ENCODE measurements at places on chromosomes 16 and 17.
A peak's percentile ranks its signal among the peaks of the same experiment; 100 is the strongest.

GRCh38 chr16:50859628-50860360 lies 117.9 kb downstream of the CYLD start:
- no peak for DNase-seq

DNA sequence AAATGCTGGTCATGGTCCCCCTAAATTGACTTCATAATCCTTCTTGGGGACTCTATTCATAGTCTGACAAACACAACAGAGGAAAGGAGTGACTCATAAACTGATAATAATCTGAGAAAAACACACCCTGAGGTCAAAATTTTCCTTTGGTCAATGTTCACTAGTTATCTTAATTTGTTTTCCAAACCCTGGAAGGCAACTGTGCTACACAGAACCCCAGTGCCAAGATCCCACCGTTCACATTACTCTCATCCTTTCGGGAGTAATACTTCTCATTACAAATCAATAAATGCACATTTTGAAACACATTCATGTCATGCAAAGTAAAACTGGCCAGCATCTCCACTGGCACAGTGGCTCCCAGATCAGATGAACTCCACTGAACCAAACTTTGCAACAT lies 23.2 kb downstream of the COIL start:
- no peak for DNase-seq

DNA sequence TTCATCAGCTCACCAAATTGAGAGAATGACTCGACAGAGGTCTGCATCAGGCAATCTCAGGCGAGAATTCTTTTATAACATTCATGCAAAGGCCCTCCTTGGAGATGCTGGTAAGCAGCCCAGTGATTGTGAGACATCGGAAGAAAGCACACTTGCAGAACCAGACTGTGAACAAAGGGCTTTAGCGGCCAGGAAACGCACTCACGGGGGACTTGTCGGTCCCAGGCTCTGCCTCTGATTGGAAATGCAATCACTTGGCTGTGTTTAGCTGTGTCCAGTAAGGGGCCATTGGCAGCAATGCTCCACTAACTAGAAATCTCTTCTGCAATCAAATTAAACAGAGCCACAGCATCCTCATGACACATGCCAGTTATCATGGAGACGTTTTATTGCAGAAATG lies 226.7 kb upstream of the CDH13 start:
- DNase-seq, result no peak

GRCh38 chr16:3036726-3037315 lies at the start of gene BICDL2:
Gene BICDL2, minus strand, starts transcription at chr16:3036944. Its CDS starts 1,448 bp downstream, at chr16:3035496.
- no peak for DNase-seq

GRCh38 chr17:17784657-17785267 lies 52.0 kb downstream of the SREBF1 start:
- DNase-seq, result peak; percentile 43

DNA sequence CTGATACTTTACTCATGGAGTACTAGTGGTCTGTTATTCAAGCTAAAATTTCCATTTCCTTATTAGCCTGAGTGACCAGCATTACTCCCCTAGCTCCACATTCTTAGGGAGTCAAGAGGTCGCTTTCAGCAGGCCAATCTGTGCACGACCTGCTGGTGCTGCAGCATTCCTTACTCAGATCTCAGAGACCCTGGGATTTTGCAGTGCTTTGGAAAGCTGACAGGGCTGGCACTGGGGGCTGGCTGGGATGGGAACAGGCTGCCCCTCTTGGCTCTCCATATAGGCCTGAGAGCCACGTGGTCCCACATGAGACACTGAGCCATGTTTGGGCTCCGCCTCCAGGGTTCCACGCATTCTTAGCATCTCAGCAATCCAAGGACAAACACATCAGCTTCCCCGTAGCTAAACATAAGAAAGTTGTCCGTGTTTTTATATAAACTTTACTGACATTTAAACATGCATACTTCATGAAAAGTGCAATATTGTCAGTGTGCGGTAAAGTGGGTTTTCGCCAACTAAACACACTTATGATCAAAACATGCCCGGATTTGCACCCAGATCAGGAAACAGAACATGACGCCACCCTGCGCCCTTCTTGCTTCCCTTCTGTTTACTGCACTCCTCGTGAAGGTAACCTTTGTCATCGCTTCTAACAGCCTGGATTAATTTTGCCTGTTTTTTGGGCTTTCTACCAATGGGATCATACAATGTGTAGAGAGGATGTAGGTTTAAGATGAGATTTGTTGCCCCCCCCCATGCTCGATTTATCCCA lies 254.5 kb upstream of the CACNG5 start:
- DNase-seq, result no peak

DNA sequence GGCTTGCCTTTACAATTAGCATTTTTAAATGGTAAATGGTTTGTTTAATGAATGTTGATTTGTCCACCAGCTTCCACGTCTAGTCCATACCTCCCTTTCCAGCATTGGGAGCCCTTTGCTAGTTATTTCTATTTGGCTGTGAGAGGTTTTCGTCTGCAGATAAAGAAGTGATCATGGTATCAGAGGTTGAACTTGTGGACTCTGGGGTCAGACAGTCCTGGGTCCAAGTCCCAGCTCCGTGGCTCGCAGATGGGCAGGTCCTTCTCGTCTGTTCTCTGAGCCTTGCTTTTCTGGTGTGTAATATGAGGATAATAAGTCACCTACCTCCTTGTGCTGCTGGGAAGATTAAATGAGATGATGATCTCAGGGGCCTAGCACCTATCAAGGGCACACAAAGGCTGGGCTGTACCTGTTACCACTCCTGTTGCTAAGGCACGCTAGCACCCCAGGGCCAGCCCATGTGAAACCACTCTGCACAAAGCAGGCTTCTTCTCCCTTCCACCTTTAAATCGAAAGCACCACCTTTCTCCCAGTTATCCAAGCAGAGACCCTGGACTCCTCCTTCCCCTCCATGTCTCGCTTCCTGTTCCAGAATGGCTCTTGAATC lies 103.9 kb downstream of the GNAO1 start:
- DNase-seq, result no peak

Measured in activated T-cell treated with anti-CD3 and anti-CD28 coated beads, Interleukin-2, amount 50 U/mL, for 1 hour (primary cell).